ENCODE measurements at places on chromosomes 4 and X.

- no peak for DNase-seq
Observed at GRCh38 chrX:20947411-20947912, 426.8 kb upstream of the CNKSR2 start.

DNA sequence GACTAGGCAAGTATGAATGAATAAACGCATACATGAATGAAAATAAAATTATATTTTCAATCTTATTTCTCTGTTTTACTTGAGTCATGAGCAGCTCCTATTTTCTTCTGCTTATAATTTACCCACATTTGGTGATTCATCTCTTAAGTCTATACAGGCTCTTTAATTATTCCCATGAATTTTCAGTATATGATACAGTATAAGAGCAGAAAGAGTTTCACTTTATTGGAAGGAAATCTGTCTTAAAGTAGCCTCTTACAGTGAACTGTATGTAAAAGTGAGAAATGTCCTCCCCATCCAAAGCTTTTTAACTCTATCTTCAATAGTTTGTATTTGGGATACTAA lies 50.8 kb downstream of the TMEM165 start:
- DNase-seq = no peak

- peak; percentile 16 for DNase-seq
Observed at GRCh38 chrX:151151665-151152267, 24.6 kb upstream of the GPR50 start.

DNA sequence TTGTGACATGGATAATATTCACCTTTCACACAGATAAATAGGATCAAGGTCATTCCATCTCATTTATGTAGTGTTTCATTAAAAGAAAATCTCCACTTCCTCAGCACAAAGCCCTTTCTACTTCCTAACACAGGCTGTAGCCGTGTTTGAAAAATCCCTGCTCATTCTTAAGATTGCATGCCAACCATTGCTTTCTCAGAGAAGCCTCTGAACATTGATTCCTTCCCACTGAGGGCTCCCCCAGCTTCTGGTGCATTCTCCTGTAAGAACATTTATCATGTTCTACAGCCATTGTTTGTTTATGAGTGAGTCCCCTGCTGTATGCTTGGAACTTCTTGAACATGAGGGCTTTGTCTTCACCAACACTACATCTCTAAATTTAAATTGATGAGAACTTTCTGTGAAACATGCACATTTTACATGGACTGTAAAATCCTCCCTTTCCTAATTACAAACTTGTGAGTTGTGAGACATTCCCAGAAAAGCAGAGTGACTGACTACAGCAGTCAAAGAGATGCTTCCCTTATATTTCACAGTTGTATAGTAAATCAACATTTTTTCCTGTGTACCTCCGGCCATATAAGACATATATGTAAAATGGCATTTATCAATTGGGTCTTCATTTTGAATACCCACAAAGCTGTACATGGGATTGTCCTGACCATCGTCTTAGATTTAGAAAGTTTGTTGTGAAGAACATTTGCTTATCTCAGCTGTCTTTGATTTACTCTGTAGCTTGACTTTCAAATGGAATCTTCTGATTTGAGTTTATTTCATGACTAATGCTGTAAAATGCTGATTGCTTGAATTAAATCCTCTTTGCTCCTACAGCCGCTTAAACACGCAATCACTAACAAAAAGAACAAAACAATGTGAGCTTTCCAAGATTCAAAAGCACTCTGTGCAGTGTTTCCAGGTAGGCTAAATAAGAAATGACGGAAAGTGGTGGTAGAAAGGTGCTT lies 600.5 kb upstream of the SLIT2 start:
- DNase-seq = no peak

GRCh38 chrX:38651625-38652601 lies 90.6 kb downstream of the TSPAN7 start:
- DNase-seq = no peak

- no peak for DNase-seq
Observed at GRCh38 chrX:40205471-40205870, 107.7 kb upstream of the BCOR start.

DNA sequence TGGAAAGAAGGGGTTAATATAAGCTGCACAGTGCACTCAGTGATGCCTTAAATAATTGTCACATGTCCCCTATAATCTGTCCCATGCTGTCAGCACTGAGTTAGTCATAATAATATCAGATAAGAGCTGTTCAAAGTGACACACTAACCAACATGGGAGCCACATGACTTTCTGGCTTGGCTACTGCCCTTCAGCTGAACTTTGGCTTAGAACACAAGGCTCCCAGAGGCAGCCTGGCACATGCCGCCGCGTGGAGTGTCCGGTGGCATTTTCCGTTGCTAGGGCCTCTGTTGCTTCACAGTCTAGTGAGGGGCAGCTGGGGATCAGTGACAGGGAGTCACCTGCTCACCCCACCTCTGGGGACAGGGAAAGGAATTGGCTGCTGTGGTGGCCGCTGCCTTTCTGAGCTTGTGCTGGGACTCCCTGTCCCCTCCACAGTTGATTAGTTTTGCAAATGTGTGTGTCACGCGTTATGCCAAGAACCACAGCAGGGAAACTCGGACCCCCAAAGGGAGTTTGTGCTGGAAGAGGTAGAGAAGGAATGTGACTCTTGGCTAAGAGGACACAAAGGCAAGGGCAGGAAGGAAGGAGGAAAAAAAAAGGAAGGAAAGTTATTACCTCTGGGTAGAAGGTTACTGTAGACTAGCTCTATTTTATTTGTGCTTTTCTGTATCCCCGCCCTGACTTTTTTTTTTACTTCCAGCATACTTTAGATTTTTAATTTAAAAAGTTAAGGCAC lies 41.1 kb upstream of the PPARGC1A start:
- peak; percentile 35 for DNase-seq

- no peak for DNase-seq
Observed at GRCh38 chr4:142883040-142883832, 37.1 kb upstream of the INPP4B start.

DNA sequence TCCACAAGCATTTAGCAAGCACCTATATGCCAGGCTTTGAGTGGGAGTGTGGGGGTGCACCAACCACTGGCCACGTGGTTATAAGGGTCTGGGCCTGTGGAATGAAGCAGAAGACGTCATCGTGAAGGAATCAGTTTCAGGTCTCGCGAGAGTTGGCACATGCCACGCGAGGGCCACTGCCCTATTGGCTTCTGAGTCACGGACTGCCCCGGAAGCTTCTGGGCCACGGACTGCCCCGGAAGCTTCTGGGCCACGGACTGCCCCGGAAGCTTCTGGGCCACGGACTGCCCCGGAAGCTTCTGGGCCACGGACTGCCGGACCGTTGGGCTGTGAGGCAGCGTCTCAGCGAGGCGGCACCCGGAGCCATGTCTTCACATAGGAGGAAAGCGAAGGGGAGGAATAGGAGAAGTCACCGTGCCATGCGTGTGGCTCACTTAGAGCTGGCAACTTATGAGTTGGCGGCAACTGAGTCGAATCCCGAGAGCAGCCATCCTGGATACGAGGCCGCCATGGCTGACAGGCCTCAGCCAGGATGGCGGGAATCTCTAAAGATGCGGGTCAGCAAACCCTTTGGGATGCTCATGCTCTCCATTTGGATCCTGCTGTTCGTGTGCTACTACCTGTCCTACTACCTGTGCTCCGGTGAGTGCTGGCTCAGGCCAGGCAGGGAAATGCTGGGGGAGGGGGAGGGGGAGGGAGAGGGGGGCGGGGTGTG lies at the start of gene FMR1NB:
Gene FMR1NB, plus strand, starts transcription at position 300 of the 715 bp plus-strand sequence. Its CDS starts 66 bp downstream, at position 366.
- DNase-seq = no peak

- DNase-seq = peak; percentile 8
Observed at GRCh38 chrX:46204721-46205422, 340.3 kb downstream of the ZNF674 start.

DNA sequence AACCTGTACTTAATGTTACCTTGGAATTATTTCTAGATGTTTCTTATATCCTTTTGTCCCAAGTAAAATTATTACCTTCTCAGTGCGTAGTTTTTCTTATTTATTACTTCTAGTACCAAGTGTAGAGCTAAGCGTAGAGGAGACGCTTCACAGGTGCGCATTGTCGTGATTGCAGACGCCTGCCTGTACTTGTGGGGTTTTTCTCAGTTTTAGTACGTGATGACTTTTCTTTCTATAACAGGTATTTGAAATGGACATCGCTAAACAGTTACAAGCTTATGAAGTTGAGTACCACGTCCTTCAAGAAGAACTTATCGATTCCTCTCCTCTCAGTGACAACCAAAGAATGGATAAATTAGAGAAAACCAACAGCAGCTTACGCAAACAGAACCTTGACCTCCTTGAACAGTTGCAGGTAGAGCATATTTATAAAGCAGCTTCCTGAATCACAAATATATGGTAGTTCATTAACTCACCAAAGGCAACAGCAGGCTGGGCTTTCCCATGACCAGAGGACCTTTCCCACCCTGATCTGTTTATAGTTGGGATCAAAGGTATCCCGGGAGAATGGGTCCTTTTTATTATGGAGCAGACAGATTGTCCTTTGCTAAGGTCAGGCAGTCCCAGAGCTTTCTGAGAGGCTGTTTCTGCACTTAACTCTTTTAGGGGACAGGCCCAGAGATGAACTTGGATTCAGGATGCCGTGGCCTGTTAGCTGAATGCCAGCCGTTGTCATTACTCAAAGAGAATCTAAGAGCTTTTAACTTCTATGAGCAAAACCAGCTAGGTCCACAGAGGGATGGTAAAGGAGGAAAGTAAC lies 172.9 kb downstream of the PTTG2 start:
- no peak for DNase-seq

DNA sequence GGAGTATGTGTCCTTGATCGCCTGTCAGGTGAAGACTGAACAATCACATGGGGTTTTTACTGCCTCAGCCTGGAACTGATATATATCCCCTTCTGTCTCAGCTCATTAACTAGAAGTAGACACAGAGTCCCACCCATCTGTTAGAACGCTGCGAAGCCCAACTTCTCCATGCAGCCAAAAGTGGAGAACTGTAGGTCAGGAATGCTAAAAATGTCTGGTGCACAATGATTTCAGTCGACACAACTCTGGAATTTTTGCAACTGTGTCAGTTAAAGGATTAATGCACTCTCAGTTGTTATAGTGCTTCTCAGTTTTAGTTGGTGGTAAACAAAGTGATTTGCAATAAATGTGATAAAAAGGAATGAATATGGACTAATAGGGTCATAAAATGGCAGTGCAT lies 287.2 kb downstream of the INPP4B start:
- peak; percentile 84 for DNase-seq

DNA sequence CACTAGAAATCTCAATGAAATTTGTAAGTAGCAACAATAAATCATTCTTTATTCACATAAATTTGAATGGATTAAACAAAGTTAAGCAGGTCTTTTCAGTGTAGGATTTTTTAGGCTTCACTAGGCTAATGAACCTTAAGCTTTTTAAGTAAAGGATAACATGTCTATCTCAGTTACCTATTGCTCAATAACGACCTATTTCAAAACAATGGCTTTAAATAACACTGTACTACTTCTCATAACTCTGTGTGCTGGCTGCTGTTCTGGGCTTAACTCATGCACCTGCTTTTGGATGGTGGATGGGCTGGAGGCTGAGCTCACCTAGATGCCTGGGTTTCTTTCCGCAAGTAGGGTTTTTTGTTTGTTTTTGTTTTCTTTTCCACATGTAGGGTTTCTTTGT lies 495.0 kb upstream of the SLIT2 start:
- no peak for DNase-seq

DNA sequence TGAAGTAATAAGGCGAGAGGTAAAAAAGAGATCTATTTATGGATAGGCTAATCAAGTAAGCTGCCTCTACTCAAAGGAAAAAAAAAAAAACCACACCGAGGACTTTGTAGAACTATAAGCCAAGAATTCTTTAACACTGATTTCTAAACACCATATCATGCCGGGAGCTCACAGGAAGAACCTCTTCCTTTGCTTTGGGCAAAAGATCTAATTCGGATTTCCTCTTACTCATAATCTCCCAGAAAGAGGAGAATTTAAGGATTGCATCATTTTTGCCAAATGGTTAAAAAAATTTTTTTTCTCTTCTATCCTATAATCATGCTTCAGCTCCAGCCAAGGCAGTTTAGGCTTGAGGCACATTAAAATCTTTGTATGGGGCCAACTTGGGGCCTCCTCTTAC lies 95.5 kb downstream of the ZNF827 start:
- peak; percentile 79 for DNase-seq

DNA sequence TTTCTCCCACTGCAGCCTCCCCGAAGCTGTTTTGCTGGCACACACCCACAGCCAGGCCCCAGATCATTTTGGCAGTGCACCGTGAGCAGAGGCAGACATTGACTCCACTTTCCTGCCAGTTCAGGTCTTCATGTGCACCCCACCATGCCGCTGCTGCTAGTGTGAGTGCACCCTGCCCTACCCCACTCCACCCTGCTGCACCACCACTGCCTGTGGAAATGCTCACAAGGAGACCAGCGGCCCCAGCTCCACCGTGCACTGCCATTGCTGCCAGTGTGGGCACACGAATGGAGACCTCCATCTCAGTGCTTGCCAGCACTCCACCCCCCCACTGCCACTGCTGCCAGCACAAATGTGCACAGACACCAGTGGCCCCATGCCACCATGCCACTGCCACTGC lies 277.6 kb upstream of the ZC4H2 start:
- no peak for DNase-seq

- DNase-seq = peak; percentile 72
Observed at GRCh38 chr4:39528061-39528465, 824 bp upstream of the UGDH start.

DNA sequence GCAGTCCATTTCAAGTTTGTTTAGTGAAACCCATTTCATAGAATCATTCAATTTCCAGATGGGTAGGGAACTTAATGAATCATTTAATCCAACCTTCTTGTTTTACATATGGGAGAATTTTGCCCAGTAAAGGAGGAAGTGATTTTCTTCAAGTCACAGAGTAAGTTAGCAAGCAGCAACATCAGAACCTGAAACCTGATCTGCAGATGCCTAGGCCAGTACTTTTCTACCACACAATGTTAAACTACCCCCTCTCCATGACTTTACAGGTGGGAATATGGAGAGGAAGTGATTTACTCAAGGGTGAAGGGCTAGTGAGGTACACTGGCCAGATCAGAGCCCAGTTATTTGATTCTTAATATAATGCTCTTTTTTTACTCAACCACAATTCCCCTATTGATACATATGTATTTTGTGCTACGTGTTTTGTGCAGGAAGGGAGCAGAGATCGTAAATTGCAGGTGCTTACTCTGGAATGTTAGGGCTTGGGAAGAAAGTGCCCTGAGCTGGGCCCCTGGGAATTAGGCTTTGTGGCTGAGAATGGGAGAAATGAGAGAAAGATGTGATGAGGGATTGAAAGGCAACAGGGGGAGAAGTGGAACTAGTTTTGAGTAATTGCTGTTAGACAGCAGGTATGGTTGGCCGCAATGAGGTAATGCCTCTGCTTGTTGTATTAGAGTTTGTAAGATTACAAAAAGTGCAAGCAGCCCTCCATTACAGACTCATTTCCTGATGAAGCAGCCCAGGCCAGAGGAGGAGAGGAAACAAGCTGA lies 6.8 kb downstream of the LHFPL1 start:
- DNase-seq = no peak
